Cortex of kidney (tissue), 1 donor: ENCODE measurements at places on chromosomes 13 and 19.

DNA sequence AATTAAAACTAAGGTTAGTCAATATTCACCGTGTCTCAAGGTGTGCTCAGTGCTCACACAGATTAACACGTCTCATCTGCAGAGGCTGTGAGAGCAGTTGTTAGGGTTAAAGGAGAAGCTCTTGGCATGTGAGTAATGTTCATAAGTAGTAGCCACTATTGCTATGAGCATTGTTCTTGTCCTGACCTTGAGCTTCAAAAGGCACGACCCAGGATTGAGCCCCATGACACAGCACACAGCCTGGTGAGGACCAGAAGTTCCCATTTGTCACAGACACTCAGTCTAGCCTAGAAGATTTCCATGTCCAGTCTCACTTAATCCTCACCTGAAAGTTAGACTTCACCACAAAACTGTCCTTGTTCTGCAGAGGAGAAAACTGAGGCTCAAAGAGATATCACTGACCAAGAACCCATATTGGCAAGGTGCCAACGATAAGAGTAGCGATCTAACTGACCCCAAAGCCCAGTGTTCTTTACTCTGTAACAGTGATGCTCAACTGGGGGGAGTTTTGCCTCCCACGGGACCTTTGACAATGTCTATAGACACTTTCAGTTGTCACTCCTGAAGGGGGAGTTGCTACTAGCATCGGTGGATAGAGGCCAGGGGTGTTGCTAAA lies 26.0 kb downstream of the FPR3 start:
- no peak for DNase-seq

DNA sequence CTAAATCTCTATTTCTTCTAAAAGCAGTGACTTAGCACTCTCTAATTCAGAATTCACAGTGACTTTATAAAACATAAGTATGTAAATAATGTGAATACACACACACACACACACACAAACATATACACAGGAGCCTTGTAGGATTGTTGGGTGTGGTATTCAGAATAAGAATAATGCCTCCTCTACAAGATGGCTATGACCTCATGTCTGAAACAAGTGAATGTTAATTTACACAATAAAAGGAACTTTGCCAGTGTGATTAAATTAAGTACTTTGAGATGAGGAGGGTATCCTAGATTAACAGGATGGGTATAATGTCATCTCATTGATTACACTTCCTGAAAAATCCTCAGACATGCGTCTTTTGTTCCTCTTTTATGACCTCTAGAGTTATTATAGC lies 234.6 kb downstream of the SLITRK6 start:
- no peak for DNase-seq

- DNase-seq = no peak
Observed at GRCh38 chr19:10744801-10745293, 27.0 kb downstream of the DNM2 start.

- no peak for DNase-seq
Observed at GRCh38 chr19:33448159-33448516, 73.5 kb downstream of the PEPD start.

GRCh38 chr19:39749981-39750380 lies 12.2 kb upstream of the CLC start:
- no peak for DNase-seq
